ENCODE measurements at places on chromosomes 6 and 20. TPM values are rescaled to one million over a fixed set of nuclear protein-coding genes. Genes with fewer than 3 reads are reported as not detected.

The ENPP5 gene
- total RNA-seq = 0.40 TPM

DNA sequence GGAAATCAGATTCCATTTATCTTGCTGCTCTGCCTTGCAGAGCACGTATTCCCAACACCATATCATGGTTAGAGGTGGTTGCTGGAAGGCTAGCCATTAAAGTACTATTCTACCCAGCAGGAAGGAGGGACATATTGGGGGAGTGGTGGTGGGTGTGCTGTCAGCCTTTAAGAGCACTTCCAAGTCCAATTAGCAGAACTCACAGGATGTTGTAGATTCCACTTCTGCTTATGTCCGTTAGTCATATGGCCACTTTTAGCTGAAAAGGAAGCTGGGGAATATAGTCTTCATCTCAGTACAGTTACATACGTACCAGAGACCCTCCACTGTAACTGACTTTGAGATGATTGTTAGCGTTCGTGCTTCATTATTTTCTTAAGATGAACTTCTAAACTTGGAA is 94.4 kb downstream of the SAMD3 start:
- no peak overlapping the region for H3K4me3 ChIP-seq
- no peak for DNase-seq
- H3K27me3 ChIP-seq = no peaks in the 10 kb centered on the region
- H3K4me1 ChIP-seq = peaks cover 59% of the 10 kb centered on the region
- no peak overlapping the region for H3K27ac ChIP-seq
- H3K36me3 ChIP-seq = peaks cover 11% of the 10 kb centered on the region

GRCh38 chr6:18829272-18829870 is 442.2 kb downstream of the RNF144B start:
- no peak overlapping the region for H3K27ac ChIP-seq
- DNase-seq = no peak
- no peaks in the 10 kb centered on the region for H3K36me3 ChIP-seq
- H3K27me3 ChIP-seq = no peaks in the 10 kb centered on the region

The CLPSL1 gene
- total RNA-seq = not detected

The ARFRP1 gene
- 41.7 TPM for total RNA-seq

The EHMT2 gene
- 55.4 TPM for total RNA-seq

DNA sequence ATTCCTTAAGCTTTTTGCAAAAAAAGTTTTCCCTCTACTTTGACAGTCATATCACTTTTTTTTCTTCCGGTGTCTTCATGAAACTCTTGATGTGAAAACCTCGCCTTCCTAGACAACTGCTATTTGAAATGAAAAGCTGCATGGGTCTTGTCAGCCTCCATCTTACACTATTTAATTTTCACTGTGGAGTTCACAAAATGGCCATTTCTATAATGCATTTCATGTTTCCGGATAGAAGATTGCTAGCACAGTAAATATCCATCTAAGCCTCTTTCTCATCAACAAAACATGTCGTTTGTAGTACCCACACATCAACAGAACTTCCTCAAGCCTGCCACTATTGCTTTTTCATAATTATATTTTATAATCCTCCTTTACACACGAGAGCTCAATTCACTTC is 204.9 kb upstream of the ID4 start:
- H3K27me3 ChIP-seq = no peaks in the 10 kb centered on the region
- H3K36me3 ChIP-seq = no peaks in the 10 kb centered on the region
- DNase-seq = no peak
- H3K27ac ChIP-seq = no peak overlapping the region
